ENCODE measurements at places on chromosomes 7 and 10.
A peak's percentile ranks its signal among the peaks of the same experiment; 100 is the strongest.

DNA sequence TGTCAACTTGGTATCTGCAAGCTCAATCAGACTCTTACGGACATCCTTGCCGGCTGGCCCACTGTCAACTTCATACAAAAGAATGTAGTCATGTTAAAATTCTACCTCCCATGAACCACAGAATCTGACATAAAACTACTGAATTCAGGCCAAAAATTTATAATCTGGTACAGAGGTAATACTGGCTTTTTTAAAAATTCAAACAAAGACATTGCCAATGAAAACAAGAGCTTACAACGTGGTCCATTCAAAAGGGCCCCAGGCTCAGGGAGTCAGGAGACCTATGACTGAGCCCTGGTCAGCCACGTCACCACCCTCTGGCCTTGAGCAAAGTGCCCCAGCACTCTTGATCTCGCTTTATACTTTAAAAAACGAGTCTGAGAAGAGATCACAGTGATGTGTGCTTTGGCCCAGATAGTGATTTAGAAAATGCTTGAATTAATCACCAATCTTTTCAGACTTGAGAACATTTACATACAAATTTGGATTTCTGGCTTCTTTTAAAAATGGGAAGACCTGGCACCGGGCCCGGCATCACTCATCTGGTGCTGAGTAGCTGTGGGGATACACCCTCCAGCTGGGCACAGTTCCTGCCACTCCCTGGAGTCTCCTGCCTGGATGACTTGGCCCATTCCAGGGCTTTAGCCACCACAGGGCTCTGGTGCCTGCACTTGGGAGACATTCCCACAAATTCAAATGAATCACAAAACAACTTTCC is 94.1 kb downstream of the PIP4K2A start:
- no peak for DNase-seq

GRCh38 chr7:21194936-21195335 is 232.9 kb upstream of the SP4 start:
- no peak for DNase-seq

- DNase-seq, result peak; percentile 74
These were observed 75.6 kb downstream of the CCDC6 start for GRCh38 chr10:59830601-59831259.

DNA sequence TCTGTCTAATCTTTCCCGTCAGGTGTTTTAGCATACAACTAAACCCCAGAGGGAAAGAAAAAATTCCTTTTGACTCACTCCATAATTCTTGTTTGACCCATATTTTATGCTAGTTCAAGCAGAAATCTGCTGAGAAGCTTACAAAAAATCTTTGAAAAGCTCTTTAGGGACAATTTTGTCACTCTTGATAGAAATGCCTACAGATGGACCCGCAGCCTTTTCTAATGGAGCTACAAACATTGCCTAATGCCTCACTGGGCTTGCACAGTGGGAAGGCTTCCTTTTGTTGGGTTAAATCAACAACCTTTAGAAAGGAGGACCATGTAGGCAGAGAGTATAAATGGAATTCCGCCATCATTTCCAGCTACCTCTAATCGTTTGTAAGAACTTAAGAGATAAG is 344.5 kb downstream of the PCLO start:
- DNase-seq, result no peak

DNA sequence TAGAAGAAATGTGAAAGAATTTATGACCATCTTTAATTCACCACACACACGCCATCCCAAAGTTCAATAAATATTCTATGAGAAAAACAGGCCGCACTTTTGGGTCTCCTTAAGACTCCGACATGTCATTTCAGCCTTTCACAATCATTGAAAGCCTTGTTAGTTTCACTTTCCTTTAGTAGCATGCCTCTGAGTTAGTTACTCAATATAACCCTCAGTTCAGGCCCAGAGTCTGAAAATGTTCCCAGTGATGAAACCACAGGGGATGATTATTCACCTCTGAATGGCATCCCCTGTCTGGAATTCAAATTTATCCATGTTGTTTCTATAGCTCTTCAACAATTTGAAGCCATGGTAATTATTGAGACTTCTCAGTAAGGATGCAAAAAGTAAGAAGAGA is 278.1 kb upstream of the NRP1 start:
- DNase-seq, result no peak

- DNase-seq, result no peak
These were observed 94.9 kb downstream of the GPR26 start for GRCh38 chr10:123761038-123761428.

DNA sequence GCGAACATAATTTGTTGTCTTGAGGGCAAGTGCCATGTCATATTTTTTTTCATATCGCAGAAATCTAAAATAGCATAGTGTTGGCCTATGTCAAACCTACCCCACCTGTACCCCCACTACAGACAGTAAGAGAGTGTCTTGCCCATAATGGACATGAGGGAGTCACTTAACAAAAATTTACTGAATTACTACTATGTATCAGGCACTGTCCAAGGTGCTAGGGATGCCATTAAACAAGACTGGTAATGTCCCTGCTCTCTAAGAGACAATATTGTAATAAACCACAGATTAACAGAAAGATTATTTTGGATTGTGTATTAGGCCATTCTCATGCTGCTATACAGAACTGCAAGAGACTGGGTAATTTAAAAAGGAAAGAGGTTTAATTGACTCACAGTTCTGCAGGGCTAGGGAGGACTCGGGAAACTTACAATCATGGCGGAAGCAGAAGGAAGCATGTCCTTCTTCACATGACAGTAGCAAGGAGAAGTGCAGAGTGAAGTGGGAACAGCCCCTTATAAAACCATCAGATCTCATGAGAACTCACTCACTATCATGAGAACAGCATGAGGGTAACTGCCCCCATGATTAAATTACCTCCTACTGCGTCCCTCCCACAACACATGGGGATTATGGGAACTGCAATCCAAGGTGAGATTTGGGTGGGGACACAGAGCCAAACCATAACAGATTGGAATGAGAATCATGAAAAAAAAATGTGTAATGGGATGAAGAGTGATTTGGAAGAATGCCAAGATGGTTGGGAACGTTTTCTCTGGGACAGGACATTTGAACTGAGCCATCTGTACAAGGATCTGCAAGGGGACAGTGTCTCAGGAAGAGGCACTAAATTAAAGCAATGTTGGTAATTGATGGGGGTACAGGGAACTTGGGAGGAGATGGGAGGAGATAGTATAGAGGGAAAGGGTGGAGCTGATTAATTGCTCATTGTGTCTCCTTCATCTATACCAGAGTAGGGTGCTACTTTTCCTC is 108.5 kb downstream of the FAM107B start:
- no peak for DNase-seq
